NCI-H2107 (cell line): ENCODE measurements at places on chromosomes 1 and 21.
A peak's percentile ranks its signal among the peaks of the same experiment; 100 is the strongest.

- DNase-seq, result peak; percentile 81
These were observed 1240.7 kb downstream of the BRINP3 start for GRCh38 chr1:189237008-189237407.

GRCh38 chr1:163161841-163162240 lies 40.9 kb downstream of the RGS5 start:
- no peak for DNase-seq

DNA sequence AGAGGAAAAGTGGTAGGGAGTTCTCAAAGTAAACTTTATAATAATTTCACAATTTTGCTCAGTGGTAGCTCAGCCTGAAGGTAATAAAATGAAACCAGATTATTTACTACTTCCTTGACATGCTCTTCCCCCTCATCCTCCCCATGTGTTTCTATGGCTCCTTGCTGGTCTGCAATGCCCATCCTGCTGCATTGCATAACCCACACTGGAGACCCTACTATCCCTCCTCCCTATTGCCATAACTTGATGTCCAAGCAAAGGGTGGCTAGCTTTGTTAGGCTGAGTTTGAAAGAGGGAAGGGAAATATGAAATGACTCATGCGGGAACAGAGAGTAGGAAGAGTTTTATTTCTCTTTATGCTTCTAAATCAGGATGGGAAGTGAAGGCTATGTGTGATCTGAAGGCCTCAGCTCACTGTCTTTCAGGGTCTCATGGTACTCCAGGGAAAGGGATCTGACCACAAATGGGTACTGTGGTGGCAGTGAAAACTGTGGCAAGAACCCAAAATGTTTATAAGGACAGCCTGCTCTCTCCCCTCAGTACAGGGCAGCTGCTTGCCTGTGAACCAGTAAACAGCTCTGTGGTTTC lies 36.4 kb upstream of the HSD17B7 start:
- no peak for DNase-seq

DNA sequence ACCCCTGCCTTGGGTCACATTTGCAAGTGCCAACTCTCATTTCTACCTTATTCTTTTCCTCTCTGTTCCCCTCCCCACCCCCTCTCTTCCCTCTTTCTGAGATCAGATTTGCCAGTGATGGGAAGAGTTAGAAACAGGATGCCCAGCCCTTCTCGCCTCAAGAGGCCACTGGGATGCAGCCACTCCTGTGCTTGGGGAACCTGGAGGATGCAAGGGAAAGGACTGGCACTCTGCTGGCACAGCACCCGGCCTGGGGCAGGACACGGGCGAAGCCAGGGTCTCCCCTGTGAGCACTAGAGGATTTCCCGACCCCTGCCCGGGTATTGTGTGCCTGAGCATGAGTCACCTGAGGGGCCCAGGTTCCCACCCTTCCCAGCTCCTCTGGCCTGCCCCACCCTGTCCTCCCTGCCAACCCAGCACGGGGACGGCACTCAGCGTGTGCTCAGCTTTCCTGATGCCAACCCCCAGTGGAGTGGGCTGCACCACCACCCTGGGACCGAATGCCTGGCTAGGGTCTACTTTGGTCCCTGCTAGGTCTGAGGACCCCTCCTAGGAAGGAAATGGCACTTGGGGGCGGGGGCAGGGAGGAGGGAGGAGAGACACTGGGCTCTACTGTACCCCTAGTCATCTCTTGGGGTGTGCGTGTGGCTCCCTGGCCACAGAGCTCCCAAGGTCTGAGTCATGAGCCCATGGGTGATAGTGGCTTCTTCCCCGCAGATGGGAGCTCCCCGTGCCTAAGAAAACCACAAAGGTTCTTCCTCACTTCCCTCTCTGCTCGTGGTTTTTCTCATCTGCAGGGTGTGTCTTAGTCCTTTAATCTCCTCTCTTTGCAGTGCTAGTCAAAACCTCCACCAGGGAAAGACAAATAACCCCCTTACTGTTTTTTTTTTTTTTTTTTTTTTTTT lies 12.4 kb downstream of the LMNA start:
- no peak for DNase-seq

- no peak for DNase-seq
These were observed 13.3 kb upstream of the POFUT2 start for GRCh38 chr21:45300786-45301520.

- DNase-seq, result no peak
These were observed 209.2 kb upstream of the ZC3H12A start for GRCh38 chr1:37265156-37265555.

- no peak for DNase-seq
These were observed 157.7 kb downstream of the LYPLAL1 start for GRCh38 chr1:219331424-219331823.

DNA sequence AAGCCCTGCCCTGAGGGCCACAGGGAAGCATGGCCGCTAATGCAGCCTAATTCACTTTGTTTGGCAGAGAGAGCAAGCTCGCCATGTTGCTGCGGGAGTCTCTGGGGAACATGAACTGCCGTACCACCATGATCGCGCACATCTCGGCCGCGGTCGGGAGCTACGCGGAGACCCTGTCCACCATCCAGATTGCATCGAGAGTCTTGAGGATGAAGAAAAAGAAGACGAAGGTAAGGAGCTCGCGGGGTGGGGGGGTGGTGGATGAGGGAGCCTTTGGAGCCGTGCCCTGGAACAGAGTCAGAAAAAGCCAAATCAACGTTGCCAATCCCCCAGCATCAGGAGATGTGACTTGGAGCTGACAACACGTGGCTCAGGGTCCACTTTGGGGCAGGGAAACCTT lies 529.4 kb downstream of the KIF26B start:
- no peak for DNase-seq

DNA sequence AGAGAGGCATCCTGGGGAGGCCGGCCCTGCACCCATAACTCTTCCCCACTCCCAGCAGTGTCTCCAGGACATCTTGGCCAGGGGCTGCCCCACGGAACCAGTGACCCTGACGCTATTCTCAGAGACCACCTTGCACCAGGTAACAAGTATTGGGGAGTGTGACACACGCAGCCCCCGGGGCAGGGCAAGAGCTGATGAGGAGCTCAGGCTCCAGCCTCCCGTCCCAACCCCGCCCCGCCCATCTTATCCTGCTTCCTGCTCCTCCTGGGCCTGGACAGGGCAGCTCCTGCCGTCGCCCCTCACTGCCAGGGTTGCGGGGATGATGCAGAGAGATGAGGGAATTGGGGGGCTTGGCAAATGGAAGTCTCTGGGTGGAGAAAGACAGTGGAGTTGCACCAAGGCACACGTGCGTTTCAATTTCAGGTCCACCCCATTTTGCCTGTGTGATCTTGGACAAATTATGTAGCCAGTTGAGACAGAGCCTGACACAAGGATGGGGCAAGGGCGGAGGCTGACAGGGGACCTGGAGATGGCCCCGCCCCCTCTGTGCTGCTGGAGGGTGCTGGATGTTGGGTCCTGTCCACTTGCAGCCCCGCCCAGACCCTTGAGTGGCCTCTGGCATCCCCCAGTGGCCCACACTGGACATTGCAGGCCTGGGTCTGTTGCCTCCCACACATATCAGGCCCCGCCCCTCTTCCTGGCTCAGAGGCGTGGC lies 10.7 kb downstream of the CLCNKA start:
- DNase-seq, result no peak

GRCh38 chr1:177032434-177032833 lies 132.1 kb downstream of the ASTN1 start:
- no peak for DNase-seq

- peak; percentile 13 for DNase-seq
These were observed 40.6 kb upstream of the DUSP10 start for GRCh38 chr1:221782477-221782876.

DNA sequence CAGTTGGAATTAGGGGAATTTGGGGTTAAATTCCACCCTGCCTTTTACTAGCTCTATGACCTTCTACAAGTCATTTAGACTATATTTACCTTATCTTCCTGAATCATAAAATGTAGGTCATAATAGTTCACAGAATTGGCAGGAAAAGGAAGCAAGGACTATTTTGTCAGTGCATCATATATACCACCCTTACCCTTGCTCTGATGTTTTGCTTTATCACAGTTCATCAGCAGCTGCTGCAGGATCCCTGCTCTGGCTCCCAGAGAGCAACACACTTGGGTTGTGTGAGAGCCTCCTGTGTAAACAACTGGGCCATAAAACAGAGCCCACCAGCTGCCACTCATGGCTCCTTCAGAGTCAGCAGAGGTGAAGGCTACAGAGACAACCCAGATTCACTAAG lies 631.6 kb upstream of the CAMK1G start:
- no peak for DNase-seq

- no peak for DNase-seq
These were observed 1.3 kb downstream of the COL24A1 start for GRCh38 chr1:86155051-86155806.

DNA sequence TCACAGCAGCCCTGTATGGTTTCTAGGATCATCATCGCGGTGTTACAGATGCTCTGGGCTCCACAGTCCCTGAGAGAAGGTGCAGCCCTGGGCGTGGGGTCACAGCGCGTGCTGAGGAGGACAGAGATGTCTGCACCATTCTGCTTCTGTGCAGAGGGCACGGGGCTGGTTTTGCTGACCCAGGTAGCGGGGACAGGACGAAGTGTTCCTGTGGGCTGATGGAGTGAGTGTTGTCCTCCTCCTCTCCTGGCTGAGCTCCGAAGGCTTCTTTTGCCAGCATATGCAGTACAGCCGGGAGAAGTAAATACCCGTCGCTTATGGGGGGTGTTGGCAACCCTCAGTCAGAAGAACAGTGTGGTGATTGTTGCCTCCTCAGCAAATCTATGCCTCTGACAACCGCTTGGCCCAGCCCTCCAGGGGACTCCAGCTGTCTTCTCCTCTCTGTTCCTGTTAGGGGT lies 101.5 kb downstream of the DDX20 start:
- DNase-seq, result no peak

DNA sequence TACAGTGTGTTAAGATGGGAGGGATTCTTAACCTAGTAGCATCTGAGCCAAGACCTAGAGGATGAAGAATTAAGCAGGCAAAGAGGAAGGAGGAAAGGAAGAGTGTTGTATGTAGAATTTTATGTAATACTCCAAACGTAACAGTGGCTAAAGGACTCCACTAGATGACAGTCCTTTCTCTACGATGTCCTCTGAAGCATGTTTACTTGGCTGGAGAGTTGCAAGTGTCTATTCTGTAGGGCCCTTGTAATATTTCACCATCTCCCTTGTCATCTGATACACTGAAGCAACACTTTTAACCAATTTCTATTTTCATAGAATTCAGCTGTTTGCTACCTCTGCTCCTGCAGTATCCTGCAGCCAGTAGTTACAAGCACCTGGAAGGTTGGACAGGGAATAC lies 2.2 kb upstream of the YBX1 start:
- no peak for DNase-seq

DNA sequence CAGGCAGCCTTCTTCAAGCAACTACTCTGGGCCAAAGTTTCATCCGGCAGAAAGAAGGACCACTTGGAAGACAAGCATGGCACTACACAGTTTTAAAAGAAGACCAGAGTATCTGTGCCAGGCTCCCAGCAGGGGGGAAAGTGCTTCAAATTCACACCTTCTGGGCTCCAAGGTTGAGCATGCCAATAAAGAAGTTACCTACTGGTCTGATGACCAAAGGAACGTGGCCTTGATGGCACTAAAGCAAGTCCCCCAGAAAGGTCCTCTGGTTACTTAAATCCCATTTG lies 73.5 kb downstream of the CD46 start:
- DNase-seq, result no peak

- DNase-seq, result no peak
These were observed 11.4 kb upstream of the PRMT2 start for GRCh38 chr21:46624050-46624449.

DNA sequence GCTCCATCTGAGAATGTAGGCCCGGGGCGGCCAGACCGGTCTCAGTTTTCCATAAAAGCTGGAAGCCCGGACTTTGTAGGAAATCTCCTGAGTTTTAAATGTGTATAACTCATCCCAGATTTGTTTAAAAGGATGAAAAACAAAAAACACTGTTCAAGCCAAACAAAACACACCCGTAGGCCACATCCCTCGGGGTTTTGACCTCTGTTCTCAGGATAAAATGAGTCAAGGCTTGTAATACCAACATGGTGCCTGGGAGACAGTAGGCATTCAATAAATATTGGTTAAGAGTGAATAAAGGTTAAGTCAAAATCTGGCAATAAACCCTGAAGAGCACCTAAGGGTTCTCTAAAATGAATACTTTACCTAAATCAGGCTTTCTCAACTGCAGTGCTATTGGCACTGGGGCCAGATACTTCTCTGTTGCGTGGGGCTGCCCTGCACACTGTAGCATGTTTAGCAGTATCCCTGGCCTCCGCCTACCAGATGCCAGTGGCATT lies 55.0 kb downstream of the KAZN start:
- DNase-seq, result no peak

DNA sequence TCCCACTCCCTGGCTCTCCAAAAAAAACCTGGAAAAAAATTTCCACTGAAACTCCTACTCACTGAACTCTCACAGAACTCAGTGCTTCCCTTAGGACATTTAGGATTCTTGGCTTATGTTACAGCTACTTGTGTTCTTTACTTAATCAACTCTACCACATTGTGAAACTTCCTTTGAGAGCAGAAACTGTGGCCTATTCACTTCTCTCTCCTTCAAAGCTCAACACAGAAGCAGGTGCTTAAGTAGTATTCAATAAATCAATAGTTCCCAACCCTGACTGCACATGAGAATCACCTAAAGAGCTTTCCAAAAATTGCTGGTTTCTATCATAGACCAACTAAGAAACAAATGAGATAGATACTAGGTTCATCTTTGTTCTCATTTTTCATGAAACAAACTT lies 67.9 kb upstream of the DMRTA2 start:
- DNase-seq, result no peak

DNA sequence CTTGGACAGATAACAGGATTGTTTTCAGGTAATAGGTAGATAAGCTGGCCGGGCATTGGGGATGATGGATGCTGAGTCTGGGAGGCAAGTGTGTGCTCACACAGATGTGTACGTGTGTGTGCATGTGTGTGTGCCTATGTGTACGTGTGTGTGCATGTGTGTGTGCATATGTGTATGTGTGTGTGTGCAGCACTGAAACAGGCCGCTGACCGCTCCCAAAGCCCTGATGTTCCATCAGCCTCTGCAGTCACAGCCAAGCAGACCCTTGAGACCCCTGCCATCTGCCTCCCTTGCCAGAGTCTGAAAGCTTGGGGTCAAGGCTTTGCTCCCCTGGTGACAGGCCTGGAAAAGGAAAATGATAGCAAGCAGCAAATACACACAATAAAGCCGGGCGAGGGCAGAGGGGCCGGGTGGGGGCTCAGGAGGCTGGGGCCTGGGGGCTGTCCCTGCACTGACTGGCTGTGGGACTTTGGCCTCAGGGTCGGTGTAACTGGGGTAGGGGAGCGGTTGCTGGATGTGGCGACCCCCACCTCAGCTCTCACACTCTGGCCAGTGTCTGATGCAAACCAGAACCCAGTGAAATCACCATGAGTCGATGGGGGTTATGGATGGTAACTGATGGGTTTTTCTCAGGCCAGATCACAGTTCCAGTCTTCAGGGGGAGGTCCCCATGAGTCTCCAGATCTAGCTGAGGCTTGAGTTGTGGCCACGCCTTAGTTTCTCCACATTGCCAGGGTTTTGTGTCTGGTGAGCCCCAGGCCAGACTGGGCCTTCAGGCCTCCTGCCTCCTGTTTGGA lies 9.2 kb upstream of the TNFRSF8 start:
- no peak for DNase-seq
